Epithelial cell of prostate (primary cell): ENCODE measurements at places on chromosomes 13 and 19.

- no peak for DNase-seq
These were observed 88.2 kb upstream of the MBNL2 start for GRCh38 chr13:97133955-97134354.

DNA sequence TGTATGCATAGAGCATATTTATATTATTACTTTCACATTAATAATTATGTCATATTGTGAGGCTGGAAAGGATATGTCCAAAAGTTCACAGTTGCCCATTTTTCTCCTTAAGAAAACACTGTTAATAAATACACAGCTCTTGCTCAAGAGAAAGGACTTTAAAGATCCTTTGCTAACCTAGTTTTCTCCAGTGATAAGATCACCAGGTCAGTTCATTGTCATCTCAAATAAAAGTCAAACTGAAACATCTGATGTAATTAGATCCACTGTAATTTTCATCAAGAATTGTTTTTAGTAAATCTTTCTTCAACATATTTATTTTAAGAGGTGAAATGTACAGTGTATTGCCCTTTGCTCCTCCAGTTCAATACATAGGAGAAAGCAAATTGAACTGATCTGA is 82.8 kb upstream of the KLHL1 start:
- DNase-seq: no peak

DNA sequence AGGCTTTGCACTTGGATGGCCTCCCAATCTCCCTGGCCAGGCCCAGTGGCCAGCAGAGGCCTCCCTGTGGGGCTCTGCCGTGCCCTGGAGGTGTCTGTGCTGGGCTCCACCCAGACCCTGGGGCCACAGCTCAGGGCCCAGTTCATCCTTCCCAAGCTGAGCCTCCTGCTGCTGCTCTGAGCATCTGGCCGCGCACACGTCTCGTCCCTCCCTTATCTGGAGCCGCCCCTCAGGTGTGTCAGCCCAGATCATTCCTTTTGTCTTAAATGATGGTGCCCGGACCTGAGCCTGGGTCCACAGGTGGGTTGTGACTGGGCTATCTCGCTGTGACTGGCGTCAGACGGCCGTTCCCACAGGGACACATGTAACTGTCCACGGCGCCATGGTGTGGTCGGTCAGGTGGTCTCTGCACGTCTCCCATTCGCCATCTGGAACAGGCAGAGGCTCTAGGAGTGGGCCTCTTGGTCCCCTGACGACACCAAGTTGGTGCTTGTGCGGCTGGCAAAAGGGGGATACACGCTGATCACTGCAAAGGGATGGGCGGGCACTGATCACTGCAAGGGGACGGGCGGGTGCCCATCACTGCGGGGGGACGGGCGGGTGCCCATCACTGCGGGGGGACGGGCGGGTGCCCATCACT is 14.3 kb upstream of the ZNF554 start:
- DNase-seq: no peak

DNA sequence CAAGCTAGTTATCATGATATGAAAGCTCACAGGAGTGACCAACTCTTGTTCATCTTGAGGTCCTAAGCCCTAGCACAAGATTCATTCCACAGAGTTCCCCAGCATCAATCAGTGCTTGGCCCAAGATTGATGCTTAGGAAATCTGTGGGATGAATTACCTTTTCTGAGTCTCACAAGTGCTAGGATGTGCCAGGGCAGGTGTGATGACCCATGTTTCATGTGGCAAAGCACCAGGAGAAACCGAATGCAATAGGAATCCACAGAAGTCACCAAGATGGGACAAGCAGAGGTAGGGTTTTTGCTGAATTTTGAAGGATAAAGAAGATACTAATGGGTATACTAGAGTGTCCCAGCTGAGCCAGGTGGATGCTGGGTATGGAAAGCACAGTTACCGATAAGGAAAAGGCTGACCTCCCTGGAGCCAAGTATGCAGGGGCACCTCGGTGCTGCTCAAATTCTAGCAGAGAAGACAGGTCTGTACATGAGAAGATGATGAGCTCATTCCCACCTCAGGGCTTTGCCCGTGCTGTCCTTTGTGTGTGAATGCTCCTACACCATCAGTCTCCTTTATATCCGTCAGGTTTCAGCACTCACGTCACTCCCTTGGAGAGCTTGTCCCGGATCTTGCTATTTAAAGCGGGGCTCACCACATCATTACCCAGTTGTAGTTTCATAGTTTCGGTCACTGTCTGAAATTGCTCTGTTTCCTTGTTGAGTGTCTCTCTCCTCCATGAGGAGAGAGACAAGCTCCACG is 168.9 kb upstream of the TSC22D1 start:
- DNase-seq: peak; percentile 98

GRCh38 chr13:29925457-29926097 is 75.2 kb upstream of the UBL3 start:
- DNase-seq: peak; percentile 78

DNA sequence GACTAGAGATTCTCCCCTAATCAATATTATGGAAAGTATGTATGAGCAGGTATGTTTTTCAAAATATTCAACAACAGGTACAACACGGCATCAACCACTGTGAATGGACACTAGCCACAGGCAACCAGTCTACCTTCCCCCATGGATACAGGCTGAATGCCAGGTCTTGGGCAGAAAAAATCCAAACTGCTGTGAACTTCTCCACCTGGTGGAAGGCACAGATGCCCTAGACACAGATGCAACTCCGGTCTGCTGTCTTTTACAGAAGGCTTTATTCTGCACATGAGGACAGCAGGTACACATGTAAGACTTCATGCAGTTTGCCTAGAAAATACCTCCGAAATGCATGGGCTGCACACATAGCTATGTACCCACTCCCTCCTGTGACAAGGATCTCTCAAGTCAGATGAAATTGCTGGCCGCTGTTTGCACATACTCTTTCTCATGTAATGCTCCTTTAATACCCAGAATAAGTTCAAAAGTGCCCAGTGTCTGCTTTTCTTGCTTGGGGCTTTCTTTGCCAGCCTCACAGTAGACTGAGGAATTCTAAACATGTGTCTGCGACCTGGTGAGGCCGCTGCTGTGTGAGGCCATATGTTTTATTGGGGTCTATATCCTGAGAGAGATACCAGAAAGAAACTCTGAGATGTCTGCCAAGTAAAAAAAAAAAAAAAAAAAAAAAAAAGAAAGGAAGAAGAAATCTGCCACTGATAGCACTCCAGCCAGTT is 325.9 kb downstream of the FOXO1 start:
- DNase-seq: no peak

- DNase-seq: no peak
These were observed 4.0 kb downstream of the IZUMO2 start for GRCh38 chr19:50159078-50159477.

- no peak for DNase-seq
These were observed 10.4 kb upstream of the GPR32 start for GRCh38 chr19:50759886-50760285.

DNA sequence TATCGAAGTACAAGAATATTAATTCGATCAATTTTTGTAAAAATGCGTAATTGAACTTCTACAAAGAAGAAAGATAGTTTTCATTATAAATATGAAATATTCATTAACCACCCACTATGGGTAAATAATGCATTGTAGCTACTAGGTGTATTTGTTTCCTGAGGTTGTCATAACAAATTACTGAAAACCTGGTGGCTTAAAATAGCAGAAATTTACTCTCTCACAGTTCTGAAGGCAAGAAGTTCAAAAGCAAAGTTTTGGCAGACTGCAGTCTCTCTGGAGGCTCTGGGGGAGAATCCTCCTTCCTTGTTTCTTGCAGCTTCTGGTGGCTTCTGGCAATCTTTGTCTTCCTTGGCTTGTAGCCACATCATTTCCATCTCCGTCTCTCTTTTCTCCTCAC is 99.2 kb upstream of the MIR17HG start:
- no peak for DNase-seq
